ENCODE measurements at places on chromosomes 13 and 19. TPM values are rescaled to one million over a fixed set of nuclear protein-coding genes. Genes with fewer than 3 reads are reported as not detected.
A peak's percentile ranks its signal among the peaks of the same experiment; 100 is the strongest.

DNA sequence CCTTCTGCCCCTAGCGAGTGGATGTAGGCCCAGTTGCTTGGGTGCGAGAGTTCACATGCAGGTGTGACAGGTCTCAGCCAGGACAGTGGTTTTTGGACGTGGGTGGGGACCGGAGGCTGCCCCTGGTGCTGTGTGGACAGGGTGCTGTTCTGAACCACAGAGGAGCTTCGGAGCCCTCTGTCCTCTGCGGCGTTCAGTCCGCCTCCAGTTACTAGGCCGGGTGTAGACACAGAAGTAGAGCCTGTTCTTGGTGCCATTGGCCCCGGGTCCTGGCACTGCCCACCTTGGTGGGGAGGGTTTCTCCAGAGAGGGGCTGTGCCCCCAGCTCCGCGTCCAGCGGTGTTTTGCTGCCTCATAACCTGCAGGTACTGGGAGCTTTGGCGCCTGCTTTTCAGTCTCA is 52.4 kb downstream of the MCF2L start:
- DNase-seq, result no peak

DNA sequence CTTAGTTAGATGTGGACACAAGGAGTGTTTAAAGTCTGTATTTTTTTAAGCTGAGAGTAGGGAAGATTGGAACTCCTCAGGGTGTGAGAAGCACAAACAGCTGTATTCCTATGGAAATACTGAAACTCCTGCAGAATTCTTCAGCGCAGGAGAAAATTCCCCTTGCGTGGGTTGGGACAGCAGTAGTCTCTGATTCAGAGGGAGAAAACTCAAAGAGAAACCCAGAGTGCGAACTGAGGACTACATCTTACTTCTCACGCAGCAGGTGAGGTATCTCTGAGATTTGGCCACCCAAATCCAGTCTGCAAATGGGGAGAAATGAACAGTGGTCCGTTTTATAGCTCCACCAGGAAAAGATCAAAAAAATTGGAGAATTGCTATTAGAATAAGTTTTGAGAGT is 60.9 kb downstream of the FRY start:
- no peak for DNase-seq

DNA sequence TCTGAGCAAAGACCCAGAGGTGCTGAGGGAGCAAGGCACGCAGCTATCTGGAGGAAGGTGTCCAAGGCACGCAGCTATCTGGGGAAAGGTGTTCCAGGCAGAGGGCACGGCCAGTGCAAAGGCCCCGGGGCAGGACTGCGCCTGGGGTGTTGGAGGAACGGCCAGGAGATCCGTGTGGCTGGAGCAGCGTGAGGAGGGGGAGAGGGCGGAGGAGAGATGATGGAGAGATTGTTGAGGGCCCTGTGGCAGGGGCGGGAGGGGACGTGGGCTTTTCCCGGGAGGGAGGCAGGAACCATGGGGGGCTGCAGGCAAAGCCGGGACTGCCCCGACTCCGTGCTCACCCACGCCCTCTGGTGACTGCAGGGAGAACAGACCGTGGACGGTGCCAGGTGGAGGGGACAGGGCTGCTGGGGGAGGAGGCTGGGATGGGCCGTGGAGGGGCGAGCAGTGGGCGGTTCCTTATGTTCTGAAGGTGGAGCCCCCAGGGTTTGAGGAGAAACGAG is 13.3 kb upstream of the MISP start:
- DNase-seq, result peak; percentile 55

DNA sequence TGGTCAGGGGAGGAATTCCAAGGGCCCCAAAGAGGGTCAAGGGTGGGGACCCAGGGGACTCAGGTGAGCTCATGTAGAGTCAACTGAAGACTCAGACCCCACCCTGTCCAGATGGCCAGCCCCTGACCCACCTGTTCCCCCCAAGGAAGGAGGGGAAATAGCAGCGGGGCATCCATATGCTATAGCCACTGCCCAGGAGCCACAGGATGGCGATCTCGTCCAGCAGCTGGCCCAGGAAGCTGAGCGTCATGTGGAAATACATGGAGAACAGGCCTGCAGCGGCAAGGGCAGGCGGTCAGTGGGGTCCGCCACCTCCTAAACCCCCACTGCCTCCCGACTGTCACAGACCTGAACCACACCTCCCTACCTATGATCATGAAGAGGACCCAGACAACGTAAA is 21.4 kb downstream of the ACER1 start:
- DNase-seq, result no peak

GRCh38 chr13:71803066-71803465 is 63.9 kb downstream of the DACH1 start:
- no peak for DNase-seq

KLK4 gene
- polyA plus RNA-seq, result not detected
